Thoracic aorta (tissue), 2 donors: ENCODE measurements at places on chromosomes 11 and 22. TPM values are rescaled to one million over a fixed set of nuclear protein-coding genes. Genes with fewer than 3 reads are reported as not detected.

The TRIM64C gene
- total RNA-seq: not detected

The RBMXL2 gene
- not detected for total RNA-seq

The CARD18 gene
- total RNA-seq: not detected

The OR10D3 gene
- not detected for total RNA-seq

The CRYAB gene
- total RNA-seq: 387 TPM

The TMPRSS13 gene
- total RNA-seq: not detected

The VWCE gene
- 1.5 TPM for total RNA-seq

The PRDM11 gene
- total RNA-seq: 30.5 TPM

DNA sequence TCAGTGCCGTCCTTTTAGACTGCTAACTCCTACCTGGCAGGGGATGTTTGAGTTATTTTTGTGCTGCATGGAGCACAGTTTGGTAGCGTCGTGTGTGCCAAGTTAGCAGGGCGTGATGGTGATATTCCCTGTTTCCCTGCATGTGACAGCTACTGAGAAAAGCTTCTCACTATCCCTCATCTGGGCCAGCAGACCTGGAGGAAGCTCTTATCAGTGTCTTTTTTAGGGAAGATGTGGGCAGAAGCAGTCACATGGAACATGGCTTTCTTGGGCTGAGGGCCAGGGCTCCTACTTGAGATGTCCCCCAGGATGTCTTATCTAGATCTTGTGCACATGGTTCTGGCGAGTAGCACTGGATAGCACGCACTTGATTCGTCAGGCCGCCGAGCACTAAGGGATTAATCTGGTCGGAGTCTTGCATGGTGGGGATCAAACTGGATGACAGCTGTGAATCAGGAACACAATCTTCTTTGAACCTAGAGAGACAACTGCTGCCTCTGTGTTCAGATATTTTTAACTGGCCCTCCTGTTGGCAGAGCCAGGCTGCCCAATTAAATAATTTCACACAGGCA lies 33.8 kb downstream of the TECTA start:
- no peak for DNase-seq

GRCh38 chr11:75233754-75234172 lies 6.8 kb upstream of the TPBGL start:
- no peak for DNase-seq

DNA sequence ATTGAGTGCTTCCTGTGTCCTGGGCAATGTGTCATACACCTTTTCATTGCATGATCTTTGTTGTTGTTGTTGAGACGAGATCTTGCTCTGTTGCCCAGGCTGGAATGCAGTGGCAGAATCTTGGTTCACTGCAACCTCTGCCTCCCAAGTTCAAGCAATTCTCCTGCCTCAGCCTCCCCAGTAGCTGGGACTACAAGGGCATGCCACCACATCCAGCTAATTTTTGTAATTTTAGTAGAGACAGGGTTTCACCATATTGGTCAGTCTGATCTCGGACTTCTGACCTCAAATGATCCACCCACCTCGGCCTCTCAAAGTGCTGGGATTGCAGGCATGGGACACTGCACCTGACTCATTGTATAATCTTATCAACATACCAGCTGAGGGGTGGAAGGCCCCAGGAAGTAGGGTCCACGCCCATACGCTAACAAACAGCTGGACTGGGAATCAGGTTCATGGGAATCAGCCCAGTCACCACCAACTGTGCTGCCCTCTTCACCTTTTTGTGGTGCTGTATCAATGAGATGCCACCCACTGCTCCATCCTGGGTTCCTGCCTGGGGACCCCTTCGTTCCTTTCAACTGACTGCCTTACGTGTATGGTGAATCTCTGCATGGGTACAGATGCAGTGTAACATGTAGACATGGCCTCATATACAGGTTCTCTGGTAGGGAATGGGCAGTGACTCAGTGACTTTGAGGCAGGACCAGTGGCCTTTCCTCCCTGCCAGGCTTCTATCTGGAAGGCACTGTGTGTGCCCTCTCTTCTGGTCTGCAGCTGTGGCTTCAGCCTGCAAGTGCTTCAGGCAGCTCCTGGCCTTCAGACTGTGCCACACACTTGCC lies 32.5 kb upstream of the YWHAH start:
- no peak for DNase-seq

GRCh38 chr11:46120346-46121300 lies 631 bp downstream of the PHF21A start:
- DNase-seq: no peak

DNA sequence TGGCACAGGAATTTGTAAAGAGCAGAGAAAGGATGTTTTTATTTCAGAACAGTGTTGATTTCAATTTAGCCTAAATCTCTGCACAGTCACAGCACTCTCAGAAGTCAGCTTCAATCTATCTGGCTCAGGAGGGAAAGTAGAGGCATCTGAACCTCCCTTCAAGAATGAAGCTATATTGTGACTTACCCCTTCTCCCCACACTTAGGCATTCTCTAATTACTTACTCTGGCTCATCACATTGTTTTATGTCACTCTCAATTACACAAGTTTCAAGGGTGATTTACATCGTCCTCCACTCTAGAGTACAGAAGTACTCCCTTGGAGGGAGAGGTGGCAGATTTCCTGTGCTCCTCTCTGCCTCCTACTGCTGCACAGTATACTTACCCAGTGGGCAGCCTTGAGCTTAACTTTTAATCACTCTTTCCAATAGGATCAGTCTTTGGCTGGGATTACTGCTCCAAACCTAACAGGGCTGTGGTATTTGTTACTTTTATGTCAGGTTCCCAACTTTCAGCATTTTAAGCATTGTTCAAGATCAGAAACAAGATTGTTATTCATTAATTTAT lies 211.4 kb downstream of the AASDHPPT start:
- DNase-seq: no peak

DNA sequence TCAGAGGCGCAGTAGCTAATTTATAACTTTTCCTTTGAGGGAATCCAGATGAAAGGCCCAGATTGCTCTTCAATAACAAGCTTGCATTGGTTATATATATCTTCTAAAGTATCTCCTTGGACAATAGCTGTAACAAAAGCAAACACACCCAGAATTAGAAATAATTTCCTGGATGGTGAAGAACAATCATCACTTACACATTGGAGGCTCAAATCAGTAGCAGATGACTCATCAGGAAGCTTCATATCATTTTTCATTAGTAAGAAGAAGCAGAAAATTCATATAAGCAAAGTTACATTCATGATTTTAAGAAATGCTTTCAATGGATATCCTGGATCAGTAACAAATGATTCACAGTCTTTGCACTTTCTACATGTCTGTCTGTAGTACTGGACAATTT lies 173.6 kb upstream of the CCDC90B start:
- DNase-seq: no peak

DNA sequence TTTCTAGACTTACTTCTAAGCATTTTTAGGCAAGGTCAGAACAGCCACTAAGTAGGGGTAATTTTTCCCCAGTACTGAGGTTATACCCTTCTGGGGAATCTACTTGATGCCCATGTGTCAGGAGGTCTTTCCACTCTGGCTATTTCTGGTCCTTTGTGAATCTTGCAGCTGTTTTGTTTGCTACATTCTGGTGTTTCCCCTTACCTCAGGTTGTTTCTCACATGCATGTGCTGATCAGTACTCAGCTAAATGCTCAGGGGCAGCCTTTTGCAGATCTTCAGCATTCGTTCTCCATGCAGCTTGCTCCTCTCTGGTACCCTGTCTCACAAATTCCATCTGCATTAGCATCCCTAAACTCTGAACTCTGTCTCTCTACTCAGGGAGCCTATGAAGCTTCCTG lies 303.6 kb downstream of the SOX6 start:
- DNase-seq: no peak

DNA sequence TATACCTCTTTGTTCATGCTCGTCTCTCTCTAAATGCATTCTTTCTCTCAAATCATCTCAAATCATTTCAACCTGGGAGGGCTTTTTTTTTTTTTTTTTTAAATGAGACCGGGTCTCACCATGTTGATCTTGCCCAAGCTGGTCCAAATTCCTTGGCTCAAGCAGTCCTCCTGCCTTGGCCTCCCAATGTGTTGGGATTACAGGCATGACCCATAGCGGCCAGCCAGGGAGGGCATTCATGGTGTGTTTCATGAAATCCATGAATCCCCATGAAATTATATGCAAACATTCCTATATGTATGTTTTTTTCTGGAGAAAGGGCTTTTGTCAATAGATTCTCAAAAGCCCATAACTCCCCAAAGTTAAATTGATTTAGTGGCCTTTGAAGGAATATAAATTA lies 26.2 kb downstream of the ATG13 start:
- no peak for DNase-seq

DNA sequence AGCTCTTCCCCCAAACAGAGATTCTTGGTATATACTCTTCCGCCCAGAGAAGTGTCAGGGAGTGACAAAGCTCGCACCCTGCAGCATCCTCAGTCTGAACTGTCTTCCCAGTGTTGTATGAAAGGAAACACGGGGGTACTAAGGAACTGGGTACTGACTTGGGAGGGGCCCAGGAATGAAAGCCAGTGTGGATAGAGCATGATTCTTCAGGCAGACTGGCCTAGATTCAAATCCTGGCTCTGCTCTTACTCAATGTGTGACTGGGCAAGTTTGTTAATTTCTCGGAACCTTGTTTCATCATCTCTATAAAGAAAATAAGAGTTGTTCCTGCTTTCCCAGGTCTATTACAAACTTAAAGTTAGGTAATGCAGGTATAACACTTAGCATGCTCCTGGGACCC lies 266.0 kb upstream of the NARS2 start:
- no peak for DNase-seq

GRCh38 chr11:44842220-44842619 lies 108.5 kb downstream of the TP53I11 start:
- no peak for DNase-seq

GRCh38 chr11:75859614-75860013 lies 44.6 kb downstream of the UVRAG start:
- DNase-seq: no peak

GRCh38 chr11:133285359-133285758 lies 246.9 kb downstream of the OPCML start:
- DNase-seq: no peak

DNA sequence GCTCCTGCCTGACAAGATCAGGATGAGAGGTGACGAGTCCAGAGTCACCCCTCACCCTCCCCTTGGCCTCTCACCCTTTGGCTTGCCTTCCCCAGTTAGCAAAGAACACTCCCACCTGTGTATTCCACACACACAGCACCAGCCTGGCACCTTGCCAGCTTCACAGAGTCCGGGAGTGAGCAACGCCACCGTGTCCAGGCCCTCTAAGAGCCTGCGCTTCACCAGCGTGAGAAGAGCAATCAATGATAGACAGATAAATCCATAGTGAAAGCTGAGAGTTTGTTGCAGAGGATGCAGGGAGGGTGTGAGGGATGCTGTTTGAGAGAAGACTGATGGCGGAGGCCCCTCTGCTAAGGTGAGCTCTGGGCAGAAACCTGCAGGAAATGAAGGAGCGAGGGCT lies 404.5 kb downstream of the LARGE1 start:
- no peak for DNase-seq

DNA sequence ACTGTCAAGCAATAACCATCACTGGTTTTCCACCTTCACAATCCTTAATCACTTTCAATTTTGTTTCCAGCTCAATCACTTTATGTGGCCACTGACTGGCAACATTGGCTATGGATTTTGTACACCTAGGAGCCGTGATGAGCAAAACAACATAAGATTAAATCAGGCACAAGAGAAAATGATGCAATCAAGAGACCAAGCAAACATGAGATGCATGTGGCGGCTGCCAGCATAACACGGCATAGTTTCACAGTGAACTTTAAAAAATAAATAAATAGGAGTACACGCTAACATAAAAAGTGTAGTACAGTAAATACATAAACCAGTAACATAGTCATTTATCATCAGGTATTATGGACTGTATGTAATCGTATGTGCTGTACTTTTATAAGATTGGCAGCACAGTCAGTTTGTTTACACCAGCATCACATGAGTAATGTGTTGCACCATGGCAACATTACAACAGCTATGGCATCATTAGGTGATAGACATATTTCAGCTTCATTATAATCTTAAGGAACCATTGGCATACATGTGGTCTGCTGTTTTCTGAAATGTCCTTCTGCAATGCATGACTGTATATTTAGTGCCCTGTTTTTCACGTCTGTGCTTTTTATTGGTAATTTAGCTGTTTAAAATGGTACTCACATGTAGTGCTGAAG lies 83.3 kb upstream of the PRDM11 start:
- DNase-seq: no peak

DNA sequence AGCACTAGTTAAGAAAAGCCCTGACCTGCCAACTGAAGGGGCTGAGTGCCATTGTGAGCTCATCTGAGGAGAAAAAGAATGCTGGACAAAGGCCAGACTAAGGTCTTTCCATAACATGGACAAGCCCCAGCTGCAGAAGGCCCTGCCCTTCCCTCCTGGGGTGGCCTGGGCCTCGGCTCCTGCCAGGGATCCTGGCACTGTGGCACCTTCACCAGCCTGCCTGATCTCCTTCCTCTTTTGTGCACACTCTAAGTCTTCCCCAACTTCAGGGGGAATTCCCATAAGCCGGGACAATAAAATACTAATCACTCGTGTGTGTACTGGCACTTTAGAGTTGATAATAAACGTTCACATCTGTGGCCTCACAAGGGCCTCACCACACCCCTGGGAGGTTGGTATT lies 9.9 kb downstream of the TMPRSS13 start:
- DNase-seq: no peak
